HEK293T (cell line): ENCODE measurements at places on chromosomes 13 and 19.

DNA sequence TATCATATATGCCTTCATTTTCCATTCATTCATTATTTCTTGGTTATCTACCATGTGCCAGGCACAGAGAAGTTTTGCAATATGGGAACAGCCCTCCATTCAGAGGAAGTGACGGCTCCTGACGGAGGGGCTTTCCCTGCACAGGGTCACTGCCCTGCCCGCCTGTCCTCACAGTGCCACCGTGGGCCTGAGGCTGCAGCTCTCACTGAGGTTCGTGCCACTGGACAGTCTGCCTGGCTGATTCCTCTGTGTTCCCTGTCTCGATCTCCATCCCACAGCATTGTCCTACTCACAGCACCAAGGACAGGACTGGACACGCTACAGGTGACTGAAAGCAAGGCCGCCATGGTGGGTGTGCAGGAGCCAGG is 92.7 kb downstream of the TSHZ3 start:
- DNase-seq: no peak

GRCh38 chr19:42095814-42096230 is 19.9 kb downstream of the ZNF574 start:
- no peak for DNase-seq

DNA sequence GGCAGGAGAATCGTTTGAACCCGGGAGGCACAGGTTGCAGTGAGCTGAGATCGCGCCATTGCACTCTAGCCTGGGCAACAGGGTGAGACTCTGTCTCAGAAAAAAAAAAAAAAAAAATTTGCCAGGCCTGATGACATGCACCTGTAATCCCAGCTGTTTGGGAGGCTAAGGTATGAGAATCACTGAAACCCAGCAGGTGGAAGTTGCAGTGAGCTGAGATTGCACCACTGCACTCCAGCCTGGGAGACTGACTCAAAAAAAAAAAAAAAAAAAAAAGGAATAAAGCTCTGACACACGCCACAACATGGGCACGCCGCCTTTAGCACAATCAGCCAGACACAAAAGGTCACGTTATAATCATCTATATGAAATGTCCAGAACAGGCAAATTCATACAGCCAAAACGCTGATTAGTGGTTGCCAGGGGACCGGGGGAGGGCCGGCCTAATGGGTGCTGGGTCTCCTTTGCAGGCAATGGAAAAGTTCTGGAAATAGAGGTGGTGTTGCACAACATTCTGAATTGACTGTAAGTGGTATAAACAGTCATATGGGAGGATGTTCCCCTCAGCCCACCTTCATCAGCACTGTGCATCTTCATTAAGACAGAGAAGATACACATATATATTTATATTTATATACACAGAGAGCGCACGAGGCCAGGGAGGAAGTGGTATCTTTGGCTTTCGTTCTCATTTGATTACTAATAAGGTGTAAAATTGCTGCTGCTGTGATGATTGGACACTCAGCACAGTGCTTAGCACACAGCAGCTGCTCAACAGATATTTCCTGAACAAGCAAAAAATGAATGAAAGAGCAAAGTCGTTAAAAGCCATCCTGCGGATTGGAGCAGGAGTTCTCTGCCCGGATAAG is 3.8 kb downstream of the HSPBP1 start:
- DNase-seq: no peak

DNA sequence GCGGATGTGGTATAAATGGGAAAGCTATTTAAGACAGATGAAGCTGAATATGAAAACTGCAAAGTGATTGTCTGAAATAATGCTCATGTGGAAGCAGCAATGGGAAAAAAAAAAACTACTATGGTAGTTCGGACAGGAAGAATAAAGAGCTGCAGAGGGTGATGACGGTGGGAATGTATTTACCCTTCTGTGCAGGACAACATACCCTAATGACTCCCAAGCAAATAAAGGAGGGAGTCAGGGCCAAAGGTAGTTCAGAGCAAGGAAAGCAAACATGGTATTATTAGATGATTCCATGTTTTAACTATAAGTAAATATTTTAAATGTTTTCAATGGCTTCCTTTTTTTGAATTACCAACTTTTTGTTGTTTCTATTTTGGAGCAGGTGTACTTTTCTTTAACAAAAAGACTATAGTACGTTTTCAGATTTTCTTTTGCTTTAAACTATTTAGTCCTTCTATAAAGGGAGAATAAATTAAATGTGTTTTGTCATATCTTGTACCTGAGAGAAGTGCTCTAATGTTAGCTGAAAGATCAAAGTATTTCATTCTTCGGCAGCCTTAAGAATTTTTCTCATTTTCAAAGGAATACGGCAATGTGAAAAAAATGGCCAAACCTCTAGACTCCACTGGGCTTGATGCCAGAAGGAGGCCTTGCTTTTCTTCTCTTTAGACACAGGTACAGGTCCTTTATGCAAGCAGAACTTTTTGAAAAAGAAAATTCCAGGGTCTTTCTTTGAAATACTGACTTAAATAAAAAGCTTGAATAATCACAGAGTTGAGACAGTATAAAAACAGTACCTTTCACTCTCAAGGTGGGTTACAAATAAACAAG is 67.8 kb upstream of the ZDHHC20 start:
- DNase-seq: no peak

DNA sequence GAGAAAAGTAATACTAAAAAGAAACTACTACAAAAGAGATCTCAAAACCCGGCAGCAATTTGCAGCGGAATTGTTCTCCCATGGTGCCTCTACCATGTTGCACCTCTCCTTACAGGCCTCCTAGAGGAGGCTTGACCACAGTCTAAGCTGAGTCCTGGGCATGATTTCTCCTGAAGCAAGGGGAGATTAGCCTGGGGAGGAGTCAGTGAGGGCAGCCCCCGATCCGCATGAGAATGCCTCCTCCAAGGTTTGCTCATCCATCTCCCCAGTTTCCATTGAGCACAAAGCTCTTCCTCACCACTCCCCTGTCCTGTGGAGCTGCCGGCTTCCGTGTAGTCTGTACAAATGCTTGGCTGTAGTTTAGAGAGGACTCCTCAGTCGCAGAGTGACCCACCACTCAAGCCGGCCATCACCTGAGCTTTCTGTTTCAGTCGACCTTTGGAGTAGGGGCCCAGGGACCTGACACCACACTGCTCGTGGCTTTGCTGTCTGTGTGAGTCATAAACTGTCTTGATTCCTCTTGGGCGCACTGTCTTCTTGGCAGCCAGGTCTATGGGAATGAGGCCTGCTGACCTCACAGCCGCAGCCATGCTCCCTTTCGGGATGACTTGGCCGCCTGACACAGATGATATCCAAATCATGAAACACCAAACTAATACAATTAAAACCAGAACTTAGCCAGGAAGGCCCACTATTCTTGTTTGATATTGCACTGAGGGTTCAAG is 72.3 kb downstream of the C1QTNF9 start:
- no peak for DNase-seq

DNA sequence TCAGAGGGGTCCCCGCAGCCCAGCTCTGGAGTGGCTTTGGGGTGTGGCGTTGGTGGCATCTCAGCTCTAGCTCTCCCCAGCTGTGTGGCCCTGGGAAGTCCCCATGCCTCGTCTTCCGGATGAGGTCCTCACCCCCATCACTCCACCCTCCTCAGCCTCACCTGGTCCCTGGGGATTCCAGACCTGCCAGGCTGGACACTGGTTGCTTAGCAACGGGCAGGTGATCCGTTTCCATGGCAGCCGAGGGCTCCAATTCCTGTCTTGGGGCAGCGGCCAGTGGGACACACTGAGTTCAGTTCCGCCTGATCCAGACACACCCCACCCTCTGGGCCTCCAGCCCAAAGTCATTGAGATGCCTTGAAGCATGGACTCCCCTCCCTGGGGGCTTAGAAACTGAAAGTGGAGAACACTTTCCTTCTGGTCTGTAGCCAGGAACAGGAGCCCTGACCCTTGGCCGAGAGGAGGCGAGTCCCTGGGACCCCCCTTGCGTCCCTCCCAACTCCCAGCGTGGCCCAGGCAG is 7.7 kb upstream of the MISP start:
- no peak for DNase-seq

DNA sequence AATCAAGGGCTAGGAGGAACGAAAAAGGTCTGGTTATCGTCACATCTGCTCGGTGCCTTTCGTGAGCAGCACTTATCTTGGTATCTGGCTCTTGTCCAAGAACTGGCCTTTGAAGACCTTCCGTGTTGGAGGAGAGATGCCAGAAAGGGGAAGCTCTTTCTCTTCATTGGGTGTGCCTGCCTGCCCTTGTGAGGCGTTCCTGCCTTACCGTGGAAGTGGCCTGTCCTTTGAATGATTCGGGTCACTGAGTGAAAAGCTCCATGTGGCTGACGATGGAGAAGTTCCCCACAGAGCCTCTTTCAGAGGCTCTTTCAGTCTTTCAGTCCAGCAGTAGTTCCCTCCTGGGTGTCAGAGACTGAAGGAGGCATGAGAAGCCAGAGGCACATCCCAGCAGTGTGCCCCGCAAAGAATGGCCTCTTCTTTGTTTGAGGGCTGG is 121.5 kb upstream of the SLC10A2 start:
- no peak for DNase-seq

DNA sequence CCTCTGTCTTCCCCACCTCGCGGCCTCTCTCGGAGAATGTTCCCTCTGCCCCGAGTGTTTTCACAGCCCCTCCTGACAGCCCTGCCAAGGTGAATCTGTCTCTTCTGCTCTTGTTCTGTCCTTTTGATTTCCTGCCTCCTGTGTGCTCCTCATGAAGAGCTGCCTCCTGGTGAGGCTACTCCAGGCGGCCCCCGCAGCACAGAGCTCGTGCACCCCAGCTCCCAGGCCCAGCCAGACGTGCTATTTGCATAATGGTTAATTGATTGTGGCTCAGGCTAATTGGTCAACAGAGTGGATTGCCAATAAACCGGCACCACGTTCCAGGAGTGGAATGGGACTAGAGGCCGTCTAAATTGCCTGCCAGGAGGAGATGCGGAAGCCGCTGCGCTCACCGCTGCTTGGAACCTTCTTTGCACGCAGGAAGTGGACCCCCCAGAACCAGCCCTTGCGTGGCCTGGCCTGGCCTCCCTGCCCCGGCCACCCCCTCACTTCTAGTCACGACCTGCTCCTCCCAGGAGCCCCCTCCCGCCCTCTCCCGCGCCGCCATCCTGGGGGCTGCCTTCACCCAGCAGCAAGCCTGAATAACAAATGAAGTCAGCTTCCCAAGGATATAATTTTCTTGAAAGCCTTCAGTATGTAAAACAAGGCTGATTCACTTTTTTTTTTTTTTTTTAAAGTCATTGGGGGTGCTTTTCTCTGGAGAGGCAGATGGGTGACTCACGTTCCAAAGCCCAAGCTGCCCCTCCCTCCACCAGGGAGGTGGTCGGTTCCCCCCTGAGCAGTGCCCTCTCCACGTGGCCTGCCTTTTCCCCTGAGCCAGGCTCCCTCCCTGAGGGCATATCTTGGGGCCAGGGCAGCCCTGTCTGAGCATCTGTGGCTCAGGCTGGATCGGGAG is 144.0 kb downstream of the KDM4B start:
- no peak for DNase-seq

DNA sequence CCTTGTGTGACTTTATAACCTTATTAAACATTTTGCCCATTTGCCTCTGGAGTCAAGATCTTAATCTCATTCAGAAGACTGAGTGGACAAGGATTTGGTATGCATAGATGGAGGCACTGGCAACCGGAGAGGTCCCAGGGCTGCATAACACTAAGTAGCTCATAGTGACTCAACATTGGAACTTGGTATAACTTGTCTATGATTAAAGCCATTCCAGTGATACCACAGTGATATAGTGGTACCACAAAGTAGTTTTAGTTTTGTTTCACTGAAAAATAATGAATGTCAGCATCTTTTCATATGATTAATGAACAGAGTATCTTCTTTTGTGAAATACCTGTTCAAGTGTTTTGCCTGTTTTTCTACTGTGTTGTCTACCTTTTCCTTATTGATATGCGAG is 26.4 kb downstream of the CDK8 start:
- no peak for DNase-seq

- DNase-seq: no peak
These were observed 14.8 kb downstream of the EPSTI1 start for GRCh38 chr13:42977219-42977659.

- DNase-seq: no peak
These were observed 189.0 kb downstream of the LACC1 start for GRCh38 chr13:44068737-44069136.

DNA sequence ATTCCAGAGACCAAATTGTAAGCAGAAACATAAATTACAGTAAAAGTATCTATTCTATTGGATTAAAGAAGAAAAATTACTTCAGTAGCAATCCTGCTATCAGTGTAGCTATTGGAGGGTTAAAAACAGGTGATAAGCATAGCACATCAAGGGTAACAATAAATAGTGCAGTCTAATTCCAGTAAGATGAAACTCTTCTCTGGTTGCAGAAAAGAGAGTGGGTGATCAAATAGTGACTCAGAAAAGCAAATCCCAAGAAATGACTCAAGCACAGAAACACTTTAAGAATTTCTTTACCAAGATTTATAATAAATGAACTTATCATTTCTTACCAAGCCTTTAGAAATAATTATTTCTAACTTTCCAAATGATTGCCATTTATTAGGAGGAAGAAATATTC is 135.7 kb downstream of the LMO7 start:
- no peak for DNase-seq

DNA sequence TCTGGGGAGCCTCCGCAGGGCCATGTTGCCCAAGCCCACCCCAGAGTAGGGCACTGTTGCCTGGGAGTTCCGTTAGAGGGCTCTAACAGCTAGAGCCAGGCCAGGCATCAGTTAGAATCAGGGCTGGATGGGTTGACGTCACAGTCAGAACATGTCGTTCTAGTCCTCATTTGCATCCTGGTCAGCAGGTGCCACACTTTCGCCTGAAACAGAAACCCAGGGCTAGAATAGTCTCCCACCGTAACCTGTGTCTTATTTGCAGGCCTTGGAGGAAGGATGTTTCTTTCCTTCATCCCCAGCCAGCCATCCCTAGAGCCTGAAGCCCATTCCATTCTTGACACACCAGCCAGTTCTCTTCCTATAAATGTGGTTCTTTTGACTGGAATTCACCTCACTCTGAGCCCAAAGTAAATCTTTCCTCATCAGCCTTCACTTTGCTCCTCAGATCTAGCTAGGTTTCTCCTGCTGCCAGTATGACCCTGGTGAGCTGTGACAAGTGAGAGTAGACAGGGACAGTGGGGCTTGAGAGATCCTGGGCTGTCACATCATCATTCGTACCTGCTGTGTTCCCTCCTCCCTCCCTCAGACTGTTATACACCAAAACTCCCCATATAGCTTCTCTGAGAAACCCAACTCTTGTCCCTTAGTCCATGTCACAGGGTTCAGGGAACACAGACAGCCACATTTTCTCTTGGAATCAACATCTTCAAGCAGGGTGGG is 12.2 kb upstream of the CCDC97 start:
- no peak for DNase-seq

GRCh38 chr19:33841685-33842084 is 45.0 kb downstream of the KCTD15 start:
- DNase-seq: no peak

DNA sequence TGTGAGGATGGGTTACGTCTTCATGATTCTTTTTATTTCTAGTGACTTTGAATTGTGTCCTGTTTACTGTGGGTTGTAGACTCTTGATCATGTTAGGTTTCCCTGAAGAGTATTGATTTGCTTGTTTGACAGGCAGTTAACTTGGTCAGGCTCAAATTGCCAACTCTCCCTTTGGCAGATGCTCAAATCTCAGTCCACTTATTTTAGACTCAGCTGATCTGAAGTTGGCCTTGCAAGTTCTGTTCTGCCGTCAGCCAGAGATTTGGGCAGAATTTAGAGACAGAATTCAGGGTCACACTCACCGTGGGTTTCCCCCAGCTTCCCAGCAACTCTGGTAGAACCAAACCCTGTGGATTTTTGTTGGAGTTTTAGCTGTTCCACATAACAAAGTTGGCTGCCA is 71.6 kb upstream of the TEX29 start:
- no peak for DNase-seq

- DNase-seq: no peak
These were observed 21.7 kb downstream of the AKAP8 start for GRCh38 chr19:15357906-15358305.
